Activated CD4-positive, alpha-beta T cell treated with anti-CD3 and anti-CD28 coated beads, Interleukin-2, amount 10 ng/mL, durations not matched to agents 24 days and 14 days (primary cell): ENCODE measurements at places on chromosomes 1 and 21.
A peak's percentile ranks its signal among the peaks of the same experiment; 100 is the strongest.

GRCh38 chr1:236870721-236871120 lies 75.6 kb downstream of the MTR start:
- no peak for DNase-seq

- no peak for DNase-seq
These were observed 37.6 kb upstream of the CTBS start for GRCh38 chr1:84611796-84612195.

- DNase-seq, result no peak
These were observed 53.8 kb upstream of the KCNA3 start for GRCh38 chr1:110728388-110729001.

DNA sequence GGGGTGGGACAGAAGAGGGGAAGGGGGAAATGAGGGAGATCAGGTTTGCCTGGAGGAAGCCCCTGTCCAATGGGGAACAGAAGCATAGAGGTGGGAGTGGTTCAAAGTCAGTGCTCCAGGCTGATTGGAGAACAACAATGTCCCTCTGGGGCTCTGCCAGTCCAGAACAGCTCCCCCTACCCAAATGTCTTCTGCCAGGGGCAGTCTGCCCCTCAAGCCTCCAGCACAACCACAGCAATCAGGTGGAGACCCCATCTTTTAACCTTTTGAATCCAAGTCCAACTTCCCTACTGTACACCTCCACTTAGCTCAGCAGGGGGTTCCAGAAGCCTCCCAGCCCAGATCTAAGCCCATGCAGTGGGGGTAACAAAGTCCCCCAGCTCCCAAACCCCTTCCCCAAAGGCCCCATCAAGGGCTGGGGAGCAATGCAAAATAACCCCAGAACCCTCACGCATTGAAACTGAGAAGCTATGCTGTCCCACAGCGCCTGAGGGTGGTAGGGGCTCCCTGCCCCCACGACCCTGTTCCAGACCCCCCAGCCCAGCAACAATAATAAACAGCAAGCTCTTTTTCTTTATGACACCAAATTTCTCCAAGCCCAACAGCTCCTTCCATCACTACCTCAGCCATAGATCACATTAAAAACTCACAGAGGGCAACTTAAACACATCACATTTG lies 3.3 kb downstream of the AHDC1 start:
- no peak for DNase-seq

- DNase-seq, result peak; percentile 92
These were observed 7.0 kb upstream of the CTSE start for GRCh38 chr1:206030714-206031113.

GRCh38 chr1:233295975-233296322 lies 424 bp upstream of the PCNX2 start:
- no peak for DNase-seq
